Tibial artery (tissue), 4 donors: ENCODE measurements at places on chromosomes 5 and 9.
A peak's percentile ranks its signal among the peaks of the same experiment; 100 is the strongest.

GRCh38 chr9:5800969-5801738, 31.8 kb downstream of the ERMP1 start:
- no peak for DNase-seq
- H3K36me3 ChIP-seq = no peaks in the 10 kb centered on the region
- H3K4me1 ChIP-seq = no peaks in the 10 kb centered on the region
- no peak overlapping the region for H3K27ac ChIP-seq
- H3K4me3 ChIP-seq = no peak overlapping the region
- no peaks in the 10 kb centered on the region for H3K27me3 ChIP-seq

DNA sequence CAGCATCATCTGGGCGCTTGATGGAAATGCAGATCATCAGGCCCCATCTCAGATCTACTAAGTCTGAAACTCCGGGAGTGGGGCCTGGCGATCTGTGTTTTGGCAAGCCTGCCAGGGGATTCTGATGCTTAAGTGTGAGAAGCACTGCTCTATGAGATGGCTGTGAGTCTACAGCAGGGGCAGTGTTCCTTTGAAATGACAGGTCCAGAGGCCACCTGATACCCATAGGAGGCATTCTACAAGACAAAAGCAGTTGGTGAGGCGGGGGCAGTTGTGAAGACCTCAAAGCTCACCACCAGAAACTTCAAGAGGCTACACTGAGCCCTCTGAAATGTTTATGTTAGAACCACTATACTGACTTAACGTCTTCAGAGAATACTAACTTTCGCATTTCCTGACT, 86.9 kb upstream of the SPATA31D4 start:
- DNase-seq = no peak
- H3K4me1 ChIP-seq = peaks cover 3% of the 10 kb centered on the region
- H3K27ac ChIP-seq = no peak overlapping the region
- no peaks in the 10 kb centered on the region for H3K36me3 ChIP-seq
- no peak overlapping the region for H3K4me3 ChIP-seq

DNA sequence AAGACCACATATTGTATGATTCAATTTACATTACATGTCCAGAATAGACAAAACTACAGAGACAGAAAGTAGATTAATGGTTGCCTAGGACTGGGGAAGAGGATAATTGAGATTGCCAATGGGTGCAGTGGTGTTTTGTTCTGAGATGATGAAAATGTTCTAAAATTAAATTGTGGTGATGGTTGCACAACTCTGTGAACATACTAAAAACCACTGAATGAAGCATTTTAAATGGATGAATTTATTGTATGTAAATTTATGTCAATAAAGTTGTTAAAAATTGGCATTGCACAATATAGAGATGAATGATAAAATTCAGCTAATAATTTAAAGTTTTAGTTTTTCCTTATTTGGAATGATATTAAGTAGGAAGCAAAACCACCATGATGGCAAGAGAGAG, 109.5 kb upstream of the NR4A3 start:
- H3K27ac ChIP-seq = no peak overlapping the region
- DNase-seq = no peak
- no peaks in the 10 kb centered on the region for H3K36me3 ChIP-seq
- H3K27me3 ChIP-seq = no peaks in the 10 kb centered on the region
- no peak overlapping the region for H3K4me3 ChIP-seq
- no peaks in the 10 kb centered on the region for H3K4me1 ChIP-seq

DNA sequence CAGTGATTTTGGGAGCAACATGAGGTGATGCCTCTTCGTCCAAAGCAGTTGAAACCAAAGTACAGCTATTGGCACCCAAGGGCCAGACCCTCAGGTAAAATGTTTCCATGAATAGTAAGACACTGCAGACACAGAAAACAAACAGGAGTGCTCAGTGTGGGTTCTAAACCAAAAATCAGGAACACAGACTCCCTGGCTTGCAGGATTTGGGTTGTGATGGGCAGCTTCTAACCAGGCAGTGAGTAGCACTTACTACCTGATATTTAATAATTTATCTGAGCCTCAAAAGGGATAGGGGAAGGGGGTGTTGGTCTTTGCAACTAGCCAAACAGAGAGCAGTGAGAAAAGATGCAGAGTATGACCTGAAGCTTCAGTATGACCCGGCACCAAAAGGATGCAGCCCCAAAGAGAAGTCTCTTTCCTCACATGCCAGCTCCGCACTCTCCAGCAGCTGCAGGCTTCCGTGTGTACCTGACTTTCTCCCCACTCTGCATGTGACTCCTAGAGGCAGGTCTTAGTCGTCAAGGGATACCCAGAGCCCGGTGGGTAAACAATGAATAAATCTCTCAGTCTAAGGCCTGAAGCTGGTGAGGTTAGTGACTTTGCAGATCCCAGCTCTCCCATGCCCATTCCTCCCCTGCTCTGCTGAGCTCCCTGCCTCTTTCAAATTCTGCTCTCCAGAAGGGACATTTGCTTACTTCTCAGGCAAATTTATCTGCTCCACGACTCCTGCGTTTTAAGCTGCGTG, 105.4 kb upstream of the SPOCK1 start:
- no peaks in the 10 kb centered on the region for H3K27me3 ChIP-seq
- H3K4me3 ChIP-seq = no peak overlapping the region
- DNase-seq = no peak
- H3K27ac ChIP-seq = no peak overlapping the region
- no peaks in the 10 kb centered on the region for H3K4me1 ChIP-seq

DNA sequence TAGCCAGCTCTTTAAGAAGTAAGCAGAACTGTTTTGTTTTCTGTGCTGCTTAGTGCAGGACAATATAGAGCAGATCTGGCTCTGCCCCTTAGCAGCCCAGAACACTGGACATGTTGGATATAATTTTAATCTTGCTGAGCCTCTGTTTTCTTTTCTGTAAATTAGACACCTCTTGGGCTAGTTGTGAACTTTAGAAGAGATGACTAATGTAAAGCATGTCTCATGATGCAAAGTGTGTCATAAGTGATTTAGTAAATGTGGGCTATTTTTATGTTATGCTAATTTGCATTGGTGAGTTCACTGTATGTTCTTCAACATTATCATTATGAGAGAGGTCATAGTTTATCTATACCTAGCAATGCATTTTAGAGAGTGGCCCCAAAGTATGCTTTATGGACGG, 156.1 kb upstream of the ADAMTSL1 start:
- no peaks in the 10 kb centered on the region for H3K27me3 ChIP-seq
- H3K36me3 ChIP-seq = no peaks in the 10 kb centered on the region
- H3K4me3 ChIP-seq = no peak overlapping the region
- H3K4me1 ChIP-seq = no peaks in the 10 kb centered on the region

- H3K27ac ChIP-seq = peak overlapping the region; percentile 98
- no peaks in the 10 kb centered on the region for H3K27me3 ChIP-seq
- peaks cover 12% of the 10 kb centered on the region for H3K36me3 ChIP-seq
Observed at GRCh38 chr5:154860123-154860522, 1.7 kb downstream of the CNOT8 start.

- no peaks in the 10 kb centered on the region for H3K36me3 ChIP-seq
- no peak for DNase-seq
- peak overlapping the region; percentile 48 for H3K4me3 ChIP-seq
- H3K27me3 ChIP-seq = no peaks in the 10 kb centered on the region
Observed at GRCh38 chr5:150301901-150302300, 804 bp downstream of the ARSI start.

DNA sequence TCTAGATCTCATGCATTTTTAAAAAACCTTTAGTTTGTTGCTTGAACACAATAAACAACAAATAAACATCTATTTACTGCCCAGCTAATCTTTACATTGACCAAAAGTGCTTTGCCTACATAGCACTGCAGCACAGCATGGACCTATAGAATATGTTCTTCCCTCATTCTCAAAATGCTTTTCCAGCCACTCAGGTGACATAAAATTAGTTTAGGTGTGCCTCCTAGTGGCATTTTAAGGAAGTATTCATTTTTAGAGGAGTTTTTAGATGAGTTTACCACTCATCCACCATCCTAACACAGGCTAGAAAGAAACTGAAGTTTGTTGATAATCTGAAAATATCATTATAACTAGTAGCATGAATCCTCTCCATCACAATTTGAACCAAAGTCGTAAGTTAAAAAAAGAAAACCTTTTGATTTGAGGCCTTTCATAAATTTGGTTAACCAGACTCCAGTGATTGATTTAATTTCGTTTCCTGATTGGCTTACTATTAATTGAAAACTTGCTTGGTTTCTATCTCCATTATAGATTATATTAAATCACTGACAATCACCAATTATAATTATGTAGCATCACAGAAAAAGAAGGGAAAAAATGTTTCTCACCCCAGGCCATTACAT, 12.6 kb downstream of the PLGRKT start:
- no peak for DNase-seq
- H3K27ac ChIP-seq = no peak overlapping the region
- H3K4me1 ChIP-seq = no peaks in the 10 kb centered on the region
- H3K36me3 ChIP-seq = no peaks in the 10 kb centered on the region
- H3K27me3 ChIP-seq = no peaks in the 10 kb centered on the region

DNA sequence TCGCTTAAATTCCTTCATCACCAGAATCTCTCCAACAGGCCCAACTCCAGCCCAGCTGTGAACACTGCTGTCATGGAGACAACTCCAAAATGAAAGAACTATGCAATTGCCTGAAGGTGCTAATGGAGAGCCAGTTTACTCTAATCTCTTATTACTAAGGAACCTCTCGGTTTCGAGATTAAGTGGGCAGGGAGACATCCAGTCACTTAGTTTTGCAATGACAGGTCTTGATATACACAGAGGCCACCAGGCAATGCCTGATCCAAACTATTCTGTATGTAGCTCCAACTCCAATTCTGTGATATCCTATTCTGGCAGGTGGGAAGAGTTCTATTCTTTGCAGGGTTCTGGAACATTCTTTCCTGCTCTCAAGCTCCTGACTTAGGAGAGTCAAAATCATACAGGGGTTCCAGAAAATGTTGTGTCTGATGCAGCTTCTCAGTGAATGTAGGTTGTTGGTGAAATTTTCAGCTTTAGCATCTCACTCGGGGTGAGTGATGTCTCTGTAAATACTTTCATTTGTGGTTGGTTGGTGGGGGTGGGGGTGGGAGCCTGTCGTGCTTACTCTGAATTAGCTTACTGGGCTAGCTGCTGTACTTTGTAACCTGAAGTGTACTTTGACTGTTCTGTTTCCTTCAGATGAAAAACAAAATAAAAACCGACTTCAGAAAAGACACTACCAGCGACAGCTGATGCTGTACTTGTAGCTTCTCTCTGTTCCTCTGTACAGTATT, 170.9 kb downstream of the PALM2AKAP2 start:
- DNase-seq = no peak
- no peaks in the 10 kb centered on the region for H3K27me3 ChIP-seq
- peaks cover 3% of the 10 kb centered on the region for H3K36me3 ChIP-seq
- H3K4me3 ChIP-seq = no peak overlapping the region
- H3K4me1 ChIP-seq = no peaks in the 10 kb centered on the region

- no peak overlapping the region for H3K4me3 ChIP-seq
- no peaks in the 10 kb centered on the region for H3K27me3 ChIP-seq
- H3K27ac ChIP-seq = no peak overlapping the region
- no peak for DNase-seq
- no peaks in the 10 kb centered on the region for H3K4me1 ChIP-seq
Observed at GRCh38 chr5:103207011-103207410, 51.6 kb upstream of the MACIR start.

DNA sequence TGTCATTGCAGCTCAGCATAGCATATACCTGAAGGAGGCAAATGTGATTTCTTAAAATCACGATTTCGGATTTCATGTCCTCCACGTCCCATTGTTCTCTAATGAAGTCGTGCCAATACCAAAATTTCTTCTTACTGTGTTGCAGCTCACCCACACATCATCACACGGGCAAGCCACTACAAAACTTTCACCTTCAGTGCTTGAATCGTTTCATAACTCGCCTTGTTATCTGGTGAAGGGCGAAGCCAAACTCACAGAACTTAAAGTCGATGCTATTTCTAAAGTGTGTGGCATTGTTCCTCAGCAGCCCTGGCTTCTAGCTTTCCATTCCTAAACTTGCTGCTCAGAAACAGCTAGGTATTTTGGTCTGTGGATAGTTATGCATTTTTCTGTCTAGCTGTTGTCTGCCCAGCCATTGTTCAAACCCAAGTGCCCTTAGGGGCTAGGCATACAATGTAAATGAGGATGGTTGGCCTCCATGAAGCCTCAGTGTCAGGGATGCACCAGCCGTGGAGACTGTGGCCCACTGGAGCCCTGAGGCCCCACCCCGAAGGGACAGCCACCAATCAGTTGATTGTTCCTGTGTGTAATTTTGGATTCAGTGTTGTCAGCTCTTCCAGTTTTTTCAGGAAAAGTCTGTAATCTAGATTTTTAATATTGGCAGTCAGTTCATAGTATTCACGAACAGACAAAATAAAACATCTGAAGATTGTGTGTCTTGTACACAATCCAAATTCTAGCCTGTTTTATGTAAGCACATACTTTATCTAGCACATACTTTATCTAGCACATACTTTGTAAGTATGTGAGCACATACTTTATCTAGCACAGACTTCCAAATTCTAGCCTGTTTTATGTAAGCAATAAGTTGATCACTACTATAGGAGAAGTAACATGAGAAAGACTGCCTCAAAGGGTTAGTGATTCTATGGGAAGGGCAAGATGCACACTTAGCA, 112.8 kb downstream of the DAPK1 start:
- H3K36me3 ChIP-seq = no peaks in the 10 kb centered on the region
- DNase-seq = no peak
- no peaks in the 10 kb centered on the region for H3K27me3 ChIP-seq
- H3K4me3 ChIP-seq = no peak overlapping the region
- no peak overlapping the region for H3K27ac ChIP-seq

DNA sequence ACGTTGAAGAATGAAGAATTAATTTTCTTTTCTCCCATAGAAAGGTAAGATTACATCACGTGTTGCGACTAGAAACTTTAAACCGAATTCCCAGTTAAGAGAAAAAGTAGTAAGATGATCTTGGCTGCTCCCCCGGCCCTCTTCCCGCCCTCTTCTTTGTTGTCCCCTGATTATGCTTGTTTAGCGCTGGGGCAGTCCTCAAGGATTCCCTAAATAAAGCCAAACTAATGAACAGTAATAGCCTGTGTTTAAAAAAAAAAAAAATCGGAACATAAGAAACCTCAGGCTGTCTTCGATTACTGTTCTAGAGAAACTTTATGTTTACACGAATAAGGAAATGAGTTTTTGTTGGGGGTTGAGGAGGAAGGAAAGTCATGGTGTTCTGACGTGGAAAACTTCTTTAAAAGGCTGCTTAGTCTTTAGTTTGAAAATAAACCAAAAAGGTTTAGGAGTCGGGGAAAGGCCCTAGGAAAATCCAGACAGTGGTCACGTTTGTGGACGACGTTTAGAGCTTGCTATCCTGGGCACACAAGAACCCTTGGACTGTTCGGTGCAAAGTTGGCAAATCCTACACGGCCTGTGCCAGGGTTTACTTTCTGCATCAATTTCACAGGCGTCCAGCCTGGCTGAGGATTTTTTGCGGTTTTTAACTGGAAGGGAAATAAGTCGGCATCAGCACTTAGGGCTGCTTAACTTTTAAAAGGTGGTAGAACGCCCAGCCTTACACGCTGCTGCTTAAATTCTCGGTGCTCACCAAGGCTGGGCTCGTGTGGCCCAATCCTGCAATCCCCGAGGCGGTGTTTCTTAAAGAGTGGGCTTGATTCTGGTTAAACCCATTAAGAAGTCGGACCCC, 1.1 kb upstream of the MAT2B start:
- no peaks in the 10 kb centered on the region for H3K36me3 ChIP-seq
- H3K4me1 ChIP-seq = peaks cover 52% of the 10 kb centered on the region
- H3K4me3 ChIP-seq = peak overlapping the region; percentile 67
- H3K27ac ChIP-seq = peak overlapping the region; percentile 95
- peak; percentile 58 for DNase-seq
